H9 (cell line): ENCODE measurements at places on chromosomes 5 and 9.

- DNase-seq: no peak
These were observed 68.1 kb downstream of the FBXW11 start for GRCh38 chr5:171938358-171938757.

- DNase-seq: no peak
These were observed 53.0 kb downstream of the FCHO2 start for GRCh38 chr5:73008831-73009230.

DNA sequence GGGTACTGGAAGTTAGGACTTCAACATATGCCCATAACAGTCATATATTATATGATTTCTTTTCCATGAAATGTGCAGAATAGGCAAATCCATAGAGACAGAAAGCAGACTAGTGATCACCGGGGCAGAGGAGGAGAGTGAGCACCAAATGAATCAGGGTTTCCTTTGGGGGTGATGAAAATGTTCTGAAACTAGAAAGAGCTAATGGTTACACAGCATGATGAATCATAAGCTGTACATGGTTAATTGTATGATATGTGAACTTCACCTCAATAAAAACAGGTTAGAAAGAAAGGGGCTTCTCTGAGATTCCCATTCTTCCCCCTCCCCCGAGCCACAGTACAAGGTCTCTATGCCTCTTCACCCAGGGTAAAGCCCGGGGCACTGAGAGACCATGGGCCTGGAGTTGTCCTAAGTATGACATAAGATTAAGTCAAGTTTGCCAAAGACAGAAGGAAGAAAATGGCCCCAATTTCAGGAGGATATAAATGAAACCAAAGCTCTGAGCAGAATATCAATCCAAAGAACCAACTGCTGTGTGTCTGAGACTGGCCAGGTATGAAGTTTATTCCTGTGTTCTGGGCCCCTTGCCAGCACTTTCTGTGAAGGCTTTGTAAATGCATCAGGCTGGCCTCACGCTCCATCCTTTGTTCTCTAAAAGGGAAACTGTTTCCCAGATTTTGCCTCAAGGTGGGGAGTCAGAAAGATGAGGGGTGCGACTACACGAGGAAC, 243.8 kb downstream of the CDK5RAP2 start:
- no peak for DNase-seq

DNA sequence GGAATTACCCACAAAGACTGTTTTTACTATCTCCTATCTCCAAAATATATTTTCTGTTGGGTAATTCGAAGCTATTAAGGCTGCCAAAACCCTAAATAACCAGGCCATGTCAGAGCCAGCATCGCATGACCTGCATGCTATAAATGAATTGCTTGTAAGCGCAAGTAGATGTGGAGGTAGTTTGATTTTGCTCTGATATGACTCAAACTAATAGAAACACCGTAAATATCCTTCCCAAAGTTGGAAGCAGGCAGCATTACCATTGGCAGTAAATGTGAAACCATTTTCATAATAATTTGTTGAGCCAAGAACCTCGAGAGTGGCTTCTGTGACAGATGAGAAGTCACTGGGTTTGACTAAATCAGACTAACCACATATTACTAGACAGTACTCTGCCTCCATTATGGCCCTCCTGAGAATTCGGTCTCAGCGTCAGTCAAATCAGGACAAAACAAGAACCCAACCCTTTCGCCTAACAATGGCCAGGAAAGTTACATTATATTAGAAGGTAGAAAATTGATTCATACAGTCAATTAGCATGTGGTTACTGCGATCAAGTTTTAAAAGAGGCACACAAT, 289.8 kb downstream of the SPOCK1 start:
- no peak for DNase-seq

DNA sequence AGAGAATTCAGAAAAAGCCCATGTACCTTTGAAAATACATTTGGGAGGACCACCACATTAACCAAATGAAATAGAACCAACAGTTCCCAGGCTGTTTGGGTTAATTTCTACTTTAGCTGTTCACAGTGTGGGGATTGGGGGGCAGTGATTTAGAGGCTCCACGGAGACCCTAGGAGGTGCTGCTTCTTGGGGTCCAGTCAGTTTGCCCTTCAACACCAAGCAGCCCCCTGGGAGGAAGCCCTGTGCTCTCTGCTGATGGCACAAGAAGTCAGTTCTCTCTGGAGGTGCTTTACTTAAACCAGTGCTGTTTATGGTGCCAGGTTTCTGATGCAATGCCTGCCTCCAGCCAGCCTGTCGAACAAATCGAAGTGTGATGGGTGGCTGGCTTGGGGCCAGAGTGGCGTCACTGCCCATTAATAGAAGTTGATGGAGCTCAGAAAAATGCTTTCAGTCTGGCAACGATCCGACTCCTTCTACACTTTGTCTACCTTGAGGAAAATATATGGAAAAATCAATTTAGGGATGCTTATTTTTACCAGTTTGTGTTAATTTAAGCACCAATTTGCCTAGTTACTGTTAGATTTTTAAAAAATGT, 134.0 kb downstream of the SNX18 start:
- no peak for DNase-seq

GRCh38 chr9:99736291-99736690, 85.4 kb upstream of the NR4A3 start:
- DNase-seq: no peak
